ENCODE measurements at places on chromosomes 7 and 10.
A peak's percentile ranks its signal among the peaks of the same experiment; 100 is the strongest.

DNA sequence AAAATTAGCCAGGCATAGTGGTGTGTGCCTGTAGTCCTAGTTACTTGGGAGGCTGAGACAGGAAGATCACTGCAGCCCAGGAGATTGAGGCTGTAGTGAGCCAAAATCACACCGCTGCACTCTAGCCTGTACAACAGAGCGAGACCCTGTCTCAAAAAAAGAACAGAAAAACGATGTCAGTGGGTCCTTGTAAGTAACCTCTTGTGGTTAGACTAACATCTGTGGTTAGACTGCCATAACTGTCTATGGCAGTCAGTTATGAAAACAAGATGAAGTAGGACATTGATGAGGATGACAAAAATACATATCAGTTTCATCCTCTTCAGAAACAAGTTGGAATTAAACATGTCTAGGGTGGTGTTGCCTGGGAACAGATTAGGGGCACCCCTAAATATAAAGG is 53.3 kb downstream of the AKAP9 start:
- DNase-seq = no peak

- DNase-seq = no peak
These were observed 89.3 kb downstream of the SEC23IP start for GRCh38 chr10:119981826-119982225.

GRCh38 chr10:14707481-14707880 is 67.2 kb downstream of the FAM107B start:
- no peak for DNase-seq

DNA sequence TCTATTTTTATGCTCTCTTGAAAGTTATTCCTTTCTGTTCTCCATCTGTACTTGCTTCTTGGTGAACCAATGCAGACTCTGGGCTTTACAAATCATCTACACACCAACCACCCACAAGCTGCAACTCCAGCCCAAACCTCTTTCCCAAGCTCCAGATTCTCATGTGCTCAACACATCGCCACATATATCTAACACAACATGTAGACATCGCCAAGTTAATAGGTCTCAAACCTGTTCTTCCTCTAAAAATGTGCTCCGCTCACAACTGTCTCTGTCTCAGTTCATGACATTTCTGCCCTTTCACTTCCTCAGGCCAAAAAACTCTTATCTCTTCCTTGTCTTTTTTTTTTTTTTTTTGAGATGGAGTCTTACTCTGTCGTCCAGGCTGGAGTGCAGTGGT is 95.7 kb upstream of the EEPD1 start:
- peak; percentile 7 for DNase-seq

- DNase-seq = no peak
These were observed 284 bp downstream of the CXCL12 start for GRCh38 chr10:44384601-44385025.

GRCh38 chr7:134811765-134812164 is 32.3 kb downstream of the CALD1 start:
- no peak for DNase-seq

DNA sequence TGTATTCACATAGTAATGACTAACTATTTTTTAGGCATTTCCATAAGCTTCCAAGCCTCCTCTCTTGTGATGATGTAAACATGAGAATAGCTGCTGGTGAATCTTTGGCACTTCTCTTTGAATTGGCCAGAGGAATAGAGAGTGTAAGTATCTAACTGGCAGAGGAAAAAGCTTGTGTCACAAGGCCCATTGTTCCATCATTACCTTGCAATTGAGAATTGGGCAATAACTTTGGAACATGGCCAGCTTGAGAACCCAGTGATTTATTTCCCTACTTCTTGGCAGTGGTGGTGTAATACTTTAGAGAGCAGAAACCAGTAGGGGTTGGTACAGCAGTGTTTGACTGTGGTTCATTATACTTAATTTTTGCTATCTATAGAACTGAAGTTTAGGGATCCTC is 12.0 kb downstream of the IFRD1 start:
- no peak for DNase-seq

GRCh38 chr7:90910136-90910535 is 314.0 kb downstream of the CDK14 start:
- no peak for DNase-seq

GRCh38 chr10:6503171-6503570 is 76.9 kb downstream of the PRKCQ start:
- DNase-seq = no peak

DNA sequence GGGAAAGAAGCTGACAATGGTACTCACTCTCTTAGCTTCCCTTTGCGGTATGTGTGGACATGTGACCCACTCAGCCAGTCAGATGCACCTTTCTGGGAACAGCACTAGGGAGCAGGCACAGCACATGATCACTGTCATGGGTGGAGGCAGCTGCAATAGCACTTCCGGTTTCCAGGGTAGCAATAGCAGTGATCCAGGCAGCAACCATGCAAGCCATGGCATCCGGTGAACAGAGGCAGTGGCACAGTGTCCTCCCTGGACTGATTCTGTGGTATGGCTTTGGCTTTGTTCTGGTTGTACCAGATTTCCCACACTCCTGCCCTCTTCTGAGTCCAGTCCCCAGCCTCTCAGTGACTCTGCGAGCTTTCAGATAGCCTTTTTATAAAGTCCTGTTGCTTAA is 86.8 kb upstream of the NAMPT start:
- DNase-seq = no peak

DNA sequence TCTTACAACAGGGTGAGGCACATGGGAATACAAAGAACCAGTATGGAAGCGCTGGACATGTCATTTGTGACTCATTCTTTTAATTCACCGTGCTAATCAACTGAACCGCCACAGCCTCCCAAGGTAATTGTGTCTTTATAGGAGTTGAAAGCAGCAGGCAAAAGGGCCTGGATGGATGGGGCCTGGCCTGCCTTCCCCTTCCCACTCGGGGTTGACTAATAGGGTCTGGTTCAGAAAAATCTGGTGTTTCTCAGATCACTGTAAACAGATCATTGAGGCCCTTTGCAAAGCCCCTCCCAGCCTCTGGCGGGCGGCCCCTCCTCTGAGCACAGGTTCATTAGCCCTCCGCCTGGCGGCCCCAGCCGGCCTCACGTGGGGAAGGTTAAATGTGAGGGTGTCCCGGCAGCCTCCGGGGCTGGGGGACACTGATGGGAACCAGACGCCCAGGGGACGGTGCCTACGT is 100.8 kb downstream of the EBF3 start:
- no peak for DNase-seq

DNA sequence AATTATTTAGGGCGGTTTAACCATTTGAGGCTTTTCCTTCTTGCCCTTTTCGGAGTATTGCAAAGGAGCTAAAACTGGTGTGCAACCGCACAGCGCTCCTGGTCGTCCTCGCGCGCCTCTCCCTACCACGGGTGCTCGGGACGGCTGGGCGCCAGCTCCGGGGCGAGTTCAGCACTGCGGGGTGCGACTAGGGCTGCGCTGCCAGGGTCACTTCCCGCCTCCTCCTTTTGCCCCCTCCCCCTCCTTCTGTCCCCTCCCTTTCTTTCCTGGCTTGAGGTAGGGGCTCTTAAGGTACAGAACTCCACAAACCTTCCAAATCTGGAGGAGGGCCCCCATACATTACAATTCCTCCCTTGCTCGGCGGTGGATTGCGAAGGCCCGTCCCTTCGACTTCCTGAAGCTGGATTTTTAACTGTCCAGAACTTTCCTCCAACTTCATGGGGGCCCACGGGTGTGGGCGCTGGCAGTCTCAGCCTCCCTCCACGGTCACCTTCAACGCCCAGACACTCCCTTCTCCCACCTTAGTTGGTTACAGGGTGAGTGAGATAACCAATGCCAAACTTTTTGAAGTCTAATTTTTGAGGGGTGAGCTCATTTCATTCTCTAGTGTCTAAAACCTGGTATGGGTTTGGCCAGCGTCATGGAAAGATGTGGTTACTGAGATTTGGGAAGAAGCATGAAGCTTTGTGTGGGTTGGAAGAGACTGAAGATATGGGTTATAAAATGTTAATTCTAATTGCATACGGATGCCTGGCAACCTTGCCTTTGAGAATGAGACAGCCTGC is 3.1 kb downstream of the FZD1 start:
- no peak for DNase-seq

- no peak for DNase-seq
These were observed 30.4 kb downstream of the RAMP3 start for GRCh38 chr7:45187946-45188411.

DNA sequence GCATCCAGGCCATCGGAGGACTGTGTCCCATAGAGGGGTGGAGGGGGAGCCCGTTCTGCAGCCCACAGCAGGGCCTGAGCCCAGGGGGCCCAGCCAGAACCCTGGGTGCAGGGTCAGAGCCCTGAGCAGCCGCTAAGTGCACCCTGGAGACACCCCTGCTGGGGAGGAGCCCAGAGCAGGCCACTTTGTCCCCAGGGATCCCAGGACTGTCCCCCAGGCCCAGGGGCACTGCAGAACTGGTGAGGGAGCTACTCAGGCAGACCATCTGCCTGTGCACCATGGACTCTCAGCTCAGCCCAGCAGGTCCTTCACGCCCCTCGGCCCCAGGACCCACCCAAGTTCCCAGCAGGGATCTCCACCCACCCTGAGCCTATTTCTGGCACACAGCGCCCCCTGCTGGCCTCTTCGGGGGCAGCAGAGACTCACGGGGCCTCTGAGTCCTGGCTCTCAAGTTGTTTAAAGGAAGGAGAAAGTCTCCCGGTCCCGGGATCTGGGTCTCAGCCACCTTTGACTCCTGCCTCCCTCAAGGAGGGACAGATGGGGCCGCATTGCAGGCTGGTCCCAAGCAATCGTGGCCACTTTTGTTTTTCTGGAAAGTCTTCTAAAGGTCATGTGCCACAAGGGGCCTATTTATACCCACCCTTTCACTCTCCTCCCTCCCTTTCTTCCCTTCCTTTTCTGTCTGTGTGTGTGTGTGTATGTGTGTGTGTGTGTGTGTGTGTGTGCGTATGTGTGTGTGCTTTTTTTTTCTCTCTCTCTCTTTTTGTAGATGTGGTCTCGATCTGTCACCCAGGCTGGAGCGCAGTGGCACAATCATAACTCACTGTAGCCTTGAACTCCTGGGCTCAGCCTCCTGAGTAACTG is 90.3 kb downstream of the MYL10 start:
- peak; percentile 63 for DNase-seq

- no peak for DNase-seq
These were observed 50.8 kb downstream of the KCNH2 start for GRCh38 chr7:150927157-150927955.

DNA sequence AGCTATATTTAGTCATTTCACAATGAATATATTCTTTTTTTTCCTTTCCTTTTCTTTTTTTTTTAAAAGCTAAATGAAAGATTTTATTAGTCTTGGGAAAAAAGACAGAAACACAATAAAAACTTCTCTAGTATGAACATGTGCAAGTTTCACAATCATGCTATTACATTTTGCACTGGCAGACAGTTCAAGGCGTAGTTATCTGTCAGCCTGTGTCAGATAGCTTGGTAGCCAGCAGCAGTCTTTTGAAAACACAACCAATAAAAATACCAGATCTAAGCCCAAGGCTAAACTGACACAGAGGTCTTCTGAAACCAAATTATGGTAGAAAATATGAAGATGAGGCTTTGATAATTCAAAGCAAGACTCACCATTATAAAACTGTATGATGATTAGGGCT is 205.8 kb upstream of the TEX47 start:
- DNase-seq = no peak

- DNase-seq = no peak
These were observed 30.9 kb upstream of the KLHL7 start for GRCh38 chr7:23074443-23075261.

- no peak for DNase-seq
These were observed 12.2 kb downstream of the SNX13 start for GRCh38 chr7:17928055-17928454.

GRCh38 chr7:78090616-78091015 is 292.0 kb downstream of the PHTF2 start:
- no peak for DNase-seq

DNA sequence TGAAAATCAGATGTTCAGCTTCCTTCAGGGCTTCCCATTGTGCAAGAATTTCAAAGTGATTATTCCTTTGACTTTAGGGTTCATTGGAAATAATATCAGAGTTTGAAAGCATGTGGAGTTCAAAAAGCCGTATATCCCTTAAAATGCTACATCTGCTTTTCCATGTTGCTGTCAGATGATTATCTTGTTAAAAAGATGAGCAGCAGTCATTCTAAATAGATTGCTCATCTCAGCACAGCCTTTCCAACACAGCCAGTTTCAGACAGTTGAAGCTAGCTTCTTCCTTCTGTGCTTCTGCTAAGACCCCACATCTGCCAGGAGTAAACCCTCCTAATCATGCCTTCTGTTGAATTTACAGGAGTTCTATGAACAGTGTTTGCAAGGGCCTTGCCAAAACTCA is 204.4 kb upstream of the PTER start:
- no peak for DNase-seq

DNA sequence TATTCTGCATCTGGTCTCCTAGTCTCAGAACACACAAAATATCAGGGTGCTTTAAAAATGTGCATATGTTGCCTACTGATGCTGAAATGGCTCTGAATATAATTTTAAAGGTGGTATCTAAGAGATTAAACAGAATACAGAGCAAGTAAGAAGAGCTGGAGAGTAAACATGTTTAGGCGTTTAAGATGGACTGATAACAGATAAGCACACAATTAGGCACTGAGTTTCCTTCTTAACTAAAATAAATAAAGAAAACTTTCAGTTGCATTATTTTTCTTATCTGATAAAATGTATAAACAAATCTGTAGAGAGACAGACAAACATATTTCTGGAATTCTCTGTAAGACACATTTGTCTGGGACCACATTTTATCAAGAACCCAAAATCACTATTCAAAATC is 35.6 kb upstream of the DGKB start:
- no peak for DNase-seq

GRCh38 chr7:32158076-32158475 is 87.9 kb upstream of the PDE1C start:
- DNase-seq = no peak

- DNase-seq = no peak
These were observed 378.5 kb downstream of the DNAJB6 start for GRCh38 chr7:157715071-157715937.

DNA sequence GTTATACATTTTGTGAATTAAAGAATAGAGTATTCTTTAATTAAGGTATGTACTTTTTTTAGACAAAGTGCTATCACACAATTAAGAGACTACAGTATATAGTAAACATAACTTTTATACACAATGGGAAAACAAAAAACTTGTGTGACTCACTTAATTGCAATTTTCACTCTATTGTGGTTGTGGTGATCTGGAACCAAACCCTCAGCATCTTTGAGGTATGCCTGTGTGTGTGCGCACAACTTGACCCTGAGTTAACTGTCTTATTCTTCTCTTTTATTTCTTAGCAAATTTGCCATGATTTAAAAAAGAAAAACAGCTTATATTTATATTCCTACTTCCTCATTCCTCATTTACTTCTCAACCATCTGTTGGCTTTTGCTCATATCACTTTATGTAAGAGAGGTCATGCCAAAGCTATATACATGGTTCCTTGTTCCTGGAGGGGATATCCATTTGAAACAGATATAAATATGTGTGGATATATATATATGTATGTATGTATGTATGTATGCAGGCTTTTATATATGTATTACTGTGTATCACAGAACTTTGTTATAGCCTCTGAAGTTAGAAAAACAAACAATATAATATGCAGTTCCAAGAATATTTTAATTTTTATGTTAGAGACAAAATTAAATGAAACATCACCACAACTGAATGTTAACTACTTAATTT is 259.5 kb upstream of the HGF start:
- no peak for DNase-seq

DNA sequence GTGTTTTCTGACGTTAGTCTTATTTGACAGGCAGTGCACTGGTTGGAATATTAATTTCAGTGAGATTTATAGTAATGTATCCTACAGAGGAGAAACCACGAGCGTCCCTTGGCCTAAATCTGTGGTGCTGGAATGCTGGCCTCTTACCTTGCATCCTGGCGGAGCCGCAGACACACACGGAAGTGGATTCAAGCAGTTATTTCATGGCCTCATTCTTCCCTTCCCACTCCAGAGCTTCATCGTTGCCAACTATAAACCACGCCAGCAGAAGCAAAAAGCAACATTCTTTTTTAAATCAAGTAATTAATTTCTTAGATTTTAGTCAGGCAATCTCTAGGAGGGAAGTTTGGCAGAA is 13.1 kb downstream of the WIPI2 start:
- no peak for DNase-seq

All from B cell (primary cell).